Cortex of kidney (tissue), 1 donor: ENCODE measurements at places on chromosomes 13 and 19.

DNA sequence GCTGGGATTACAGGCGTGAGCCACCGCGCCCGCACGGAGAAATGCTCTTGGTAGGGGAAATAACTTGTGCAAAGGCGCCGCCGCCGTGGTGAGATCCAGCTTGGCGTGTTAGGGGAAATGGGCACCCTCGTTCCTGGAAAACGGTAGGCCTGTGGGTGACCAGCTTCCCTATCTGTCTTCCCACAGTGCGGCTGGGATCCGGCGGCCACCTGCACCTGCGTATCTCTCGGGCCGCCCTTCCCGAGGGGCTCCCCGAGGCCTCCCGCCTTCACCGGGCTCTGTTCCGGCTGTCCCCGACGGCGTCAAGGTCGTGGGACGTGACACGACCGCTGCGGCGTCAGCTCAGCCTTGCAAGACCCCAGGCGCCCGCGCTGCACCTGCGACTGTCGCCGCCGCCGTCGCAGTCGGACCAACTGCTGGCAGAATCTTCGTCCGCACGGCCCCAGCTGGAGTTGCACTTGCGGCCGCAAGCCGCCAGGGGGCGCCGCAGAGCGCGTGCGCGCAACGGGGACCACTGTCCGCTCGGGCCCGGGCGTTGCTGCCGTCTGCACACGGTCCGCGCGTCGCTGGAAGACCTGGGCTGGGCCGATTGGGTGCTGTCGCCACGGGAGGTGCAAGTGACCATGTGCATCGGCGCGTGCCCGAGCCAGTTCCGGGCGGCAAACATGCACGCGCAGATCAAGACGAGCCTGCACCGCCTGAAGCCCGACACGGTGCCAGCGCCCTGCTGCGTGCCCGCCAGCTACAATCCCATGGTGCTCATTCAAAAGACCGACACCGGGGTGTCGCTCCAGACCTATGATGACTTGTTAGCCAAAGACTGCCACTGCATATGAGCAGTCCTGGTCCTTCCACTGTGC, 2.4 kb downstream of the GDF15 start:
- DNase-seq = no peak

DNA sequence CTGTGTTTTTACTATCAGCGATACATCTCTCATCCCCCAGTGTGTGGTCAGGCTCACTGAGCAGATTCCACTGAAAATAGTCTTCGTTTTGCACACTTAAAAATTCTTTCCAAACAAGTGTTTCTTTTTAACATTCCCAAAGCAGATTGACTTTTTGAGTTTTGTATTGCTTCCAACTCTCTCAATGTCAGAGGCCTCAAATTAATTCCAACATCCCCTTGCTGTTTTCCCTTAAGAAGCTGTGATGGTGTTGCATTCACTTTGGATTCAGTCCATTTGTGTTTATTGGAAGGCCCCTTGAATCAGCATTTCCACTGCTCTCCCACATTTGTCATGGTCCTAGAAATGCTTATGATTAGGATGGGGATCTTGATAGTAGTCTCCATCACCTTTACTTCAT, 228.7 kb downstream of the KCNRG start:
- DNase-seq = no peak

DNA sequence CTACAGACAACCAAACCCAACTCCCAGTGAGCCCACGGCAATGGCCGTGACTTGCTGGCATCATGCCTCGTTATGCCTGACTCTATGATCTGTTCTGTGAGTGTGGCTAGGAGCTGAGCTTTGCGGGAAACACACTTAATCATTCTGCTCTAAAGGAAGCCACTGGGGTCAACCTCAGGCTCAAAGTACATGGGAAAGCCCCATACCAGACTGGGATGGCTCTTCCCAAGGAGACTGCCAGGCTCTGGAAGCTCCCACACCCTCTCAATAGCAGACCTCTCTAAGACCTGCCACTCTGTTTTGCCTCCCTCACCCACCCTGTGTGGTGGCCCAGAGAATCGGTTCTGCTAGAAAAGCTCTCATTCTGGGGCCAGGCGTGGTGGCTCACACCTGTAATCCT, 2.2 kb downstream of the PEPD start:
- DNase-seq = no peak

- DNase-seq = no peak
These were observed 74.0 kb upstream of the POMP start for GRCh38 chr13:28584873-28585381.

DNA sequence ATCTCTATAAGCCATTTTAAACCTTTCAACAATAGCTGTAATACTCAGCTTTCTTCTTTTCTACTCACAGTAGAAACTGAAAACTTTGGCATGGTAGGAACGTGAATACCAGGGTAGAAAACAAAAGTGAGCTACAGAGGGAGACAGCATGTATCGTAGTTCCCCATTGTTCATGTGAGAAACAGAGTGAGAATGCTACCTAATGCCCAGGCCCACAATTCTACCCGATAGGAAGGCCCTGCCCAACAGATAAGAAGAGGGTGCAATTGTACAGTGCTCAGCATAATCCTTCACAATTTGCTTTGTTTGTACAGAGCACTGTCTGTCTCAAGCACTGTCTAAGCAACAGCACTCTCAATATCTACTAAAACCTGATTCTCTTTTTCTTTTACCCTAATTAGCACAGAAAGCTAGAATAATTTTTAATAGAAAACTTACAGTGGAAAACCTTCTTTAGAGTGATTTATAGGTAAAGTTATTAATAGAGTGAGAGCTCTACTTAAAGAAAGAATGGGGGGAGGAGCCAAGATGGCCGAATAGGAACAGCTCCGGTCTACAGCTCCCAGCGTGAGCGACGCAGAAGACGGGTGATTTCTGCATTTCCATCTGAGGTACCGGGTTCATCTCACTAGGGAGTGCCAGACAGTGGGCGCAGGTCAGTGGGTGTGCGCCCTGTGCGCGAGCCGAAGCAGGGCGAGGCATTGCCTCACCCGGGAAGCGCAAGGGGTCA, 322.3 kb downstream of the EFNB2 start:
- no peak for DNase-seq

- no peak for DNase-seq
These were observed 20.6 kb downstream of the USPL1 start for GRCh38 chr13:30638301-30638700.

- no peak for DNase-seq
These were observed 1.6 kb upstream of the PTGIR start for GRCh38 chr19:46626446-46626845.

GRCh38 chr13:82647540-82647939, 1234.7 kb downstream of the SLITRK1 start:
- no peak for DNase-seq

DNA sequence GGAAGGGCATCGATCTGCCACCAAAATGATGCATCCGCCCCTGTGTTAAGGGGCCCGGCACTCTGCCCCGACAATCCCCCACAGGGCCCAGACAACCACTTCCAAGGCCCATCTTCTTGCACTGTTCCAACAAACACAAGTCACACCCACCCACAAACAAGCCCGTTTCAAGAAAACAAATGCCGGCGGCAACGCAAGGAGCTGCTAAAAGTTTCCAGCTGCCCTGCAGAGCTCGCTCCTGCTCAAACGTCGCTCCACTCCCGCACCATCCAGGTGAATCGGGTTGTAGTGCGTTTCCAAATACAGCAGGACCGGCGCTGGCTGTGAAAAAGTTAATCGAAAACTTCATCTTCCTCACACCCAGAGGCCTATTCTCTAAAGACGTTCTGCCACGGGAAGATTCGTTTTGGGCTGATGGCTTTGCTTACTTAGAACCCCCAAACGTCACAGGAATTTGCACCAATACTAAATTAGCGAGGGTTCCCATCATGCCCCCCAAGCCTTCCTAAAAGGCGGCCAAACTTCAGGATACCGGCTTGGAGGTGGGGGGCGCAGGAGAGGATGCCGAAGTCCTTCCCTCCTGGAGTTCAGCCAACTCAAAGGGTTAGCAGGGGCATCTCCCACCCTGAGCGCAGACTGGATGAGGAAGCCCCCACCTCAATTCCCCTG, 107.4 kb upstream of the DOCK9 start:
- no peak for DNase-seq

DNA sequence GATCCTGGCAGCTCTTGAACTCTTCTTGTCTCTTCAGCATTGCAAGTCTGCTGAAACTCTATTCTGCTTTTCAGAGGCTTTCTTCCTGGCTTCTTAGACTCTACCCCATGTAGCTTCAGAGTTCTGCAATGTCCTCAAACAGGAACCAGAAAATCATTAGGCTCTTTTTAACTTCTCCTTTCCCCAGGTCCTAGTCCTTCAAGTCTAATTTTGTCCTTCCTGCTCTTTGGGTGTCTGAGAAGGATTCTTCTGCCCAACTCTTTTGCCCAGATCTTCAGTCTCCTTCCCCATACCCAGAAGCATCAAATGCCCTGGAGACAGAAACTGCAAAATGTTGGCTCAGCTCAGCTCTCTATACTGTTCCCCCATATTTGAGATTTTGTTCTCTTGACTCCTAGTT, 50.0 kb upstream of the CALM3 start:
- DNase-seq = no peak

DNA sequence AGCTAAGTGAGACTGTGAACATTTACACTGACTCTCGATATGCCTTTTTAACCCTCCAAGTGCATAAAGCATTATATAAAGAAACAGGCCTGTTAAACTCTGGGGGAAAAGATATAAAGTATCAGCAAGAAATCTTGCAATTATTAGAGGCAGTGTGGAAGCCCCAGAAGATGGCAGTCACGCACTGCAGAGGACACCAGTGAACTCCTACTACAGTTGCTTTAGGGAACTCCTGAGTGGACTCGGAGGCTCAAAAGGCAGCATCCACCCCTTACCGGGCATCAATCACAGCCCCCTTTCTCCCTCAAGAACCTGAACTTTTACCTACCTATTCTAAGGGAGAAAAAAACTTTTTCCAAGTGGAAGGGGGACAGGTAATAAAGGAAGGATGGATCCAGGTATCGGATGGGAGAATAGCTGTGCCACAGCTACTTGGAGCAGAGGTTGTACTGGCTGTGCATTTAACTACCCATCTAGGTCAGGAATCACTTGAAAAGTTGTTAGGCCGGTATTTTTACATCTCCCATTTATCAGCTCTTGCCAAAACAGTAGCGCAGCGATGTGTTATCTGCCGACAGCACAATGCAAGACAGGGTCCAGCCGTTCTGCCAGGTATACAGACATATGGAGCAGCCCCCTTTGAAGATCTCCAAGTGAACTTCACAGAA, 80.1 kb downstream of the ZNF486 start:
- no peak for DNase-seq

DNA sequence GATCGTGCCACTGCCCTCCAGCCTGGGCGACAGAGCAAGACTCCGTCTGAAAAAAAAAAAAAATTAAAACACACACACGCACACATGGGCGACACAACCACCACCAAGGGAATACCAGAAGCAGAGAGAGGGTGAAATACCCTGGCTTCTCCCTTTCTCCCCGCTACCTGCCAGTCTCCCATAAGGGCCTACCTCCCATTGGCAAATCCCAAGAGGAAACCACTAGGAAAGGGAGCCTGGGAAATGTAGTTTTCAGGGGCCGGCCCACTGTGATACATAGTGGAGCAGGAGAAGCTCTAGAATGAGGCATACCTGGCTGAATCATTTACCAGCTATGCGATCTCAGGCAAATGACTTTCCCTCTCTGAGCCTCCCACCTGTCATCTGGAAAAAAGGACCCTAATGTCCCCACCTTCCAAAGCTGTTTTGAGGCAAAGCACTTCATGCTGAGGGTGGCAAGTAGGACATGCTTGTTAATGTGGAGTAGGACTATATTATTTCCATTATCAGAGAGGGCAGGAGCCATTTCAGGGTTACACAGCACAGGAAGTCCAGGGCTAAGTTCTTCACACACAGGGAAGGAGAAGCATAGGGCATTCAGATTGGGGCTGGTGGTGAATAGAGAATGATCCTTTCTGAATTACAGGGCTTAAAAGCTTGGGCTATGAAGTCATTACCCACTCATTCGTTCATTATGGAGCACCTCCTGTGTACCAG, 14.3 kb upstream of the HNRNPUL1 start:
- DNase-seq = no peak

DNA sequence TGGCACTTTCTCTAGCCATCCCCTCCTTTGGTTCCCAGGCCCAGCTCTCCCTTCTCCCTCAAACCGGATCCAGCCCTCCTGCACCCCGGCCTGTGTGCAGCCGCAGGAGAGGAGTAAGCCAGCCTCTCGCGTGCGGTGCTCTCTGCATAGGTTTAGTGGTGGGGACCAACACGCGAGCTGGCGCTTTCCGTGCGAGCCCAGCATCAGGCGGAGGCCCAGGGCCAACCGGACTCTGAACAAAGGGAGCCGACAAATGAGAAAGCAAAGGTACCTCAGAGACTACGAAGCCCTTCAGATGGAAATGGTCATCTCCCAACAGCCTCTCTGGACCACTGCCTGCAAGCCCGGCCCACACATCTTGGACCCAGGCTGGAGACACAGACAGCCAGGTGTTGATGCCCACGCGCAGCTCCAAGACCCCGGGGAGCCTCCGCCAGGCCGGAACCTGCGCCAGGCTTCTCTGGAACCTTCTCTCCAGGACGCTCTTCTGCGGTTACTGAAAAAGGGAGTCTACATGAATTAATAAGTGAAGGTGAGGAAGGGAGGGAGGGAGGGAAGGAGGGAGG, 16.5 kb upstream of the LATS2 start:
- no peak for DNase-seq

- no peak for DNase-seq
These were observed 693 bp downstream of the RFXAP start for GRCh38 chr13:36819739-36820090.

- no peak for DNase-seq
These were observed 757 bp upstream of the CLEC11A start for GRCh38 chr19:50722201-50723013.

DNA sequence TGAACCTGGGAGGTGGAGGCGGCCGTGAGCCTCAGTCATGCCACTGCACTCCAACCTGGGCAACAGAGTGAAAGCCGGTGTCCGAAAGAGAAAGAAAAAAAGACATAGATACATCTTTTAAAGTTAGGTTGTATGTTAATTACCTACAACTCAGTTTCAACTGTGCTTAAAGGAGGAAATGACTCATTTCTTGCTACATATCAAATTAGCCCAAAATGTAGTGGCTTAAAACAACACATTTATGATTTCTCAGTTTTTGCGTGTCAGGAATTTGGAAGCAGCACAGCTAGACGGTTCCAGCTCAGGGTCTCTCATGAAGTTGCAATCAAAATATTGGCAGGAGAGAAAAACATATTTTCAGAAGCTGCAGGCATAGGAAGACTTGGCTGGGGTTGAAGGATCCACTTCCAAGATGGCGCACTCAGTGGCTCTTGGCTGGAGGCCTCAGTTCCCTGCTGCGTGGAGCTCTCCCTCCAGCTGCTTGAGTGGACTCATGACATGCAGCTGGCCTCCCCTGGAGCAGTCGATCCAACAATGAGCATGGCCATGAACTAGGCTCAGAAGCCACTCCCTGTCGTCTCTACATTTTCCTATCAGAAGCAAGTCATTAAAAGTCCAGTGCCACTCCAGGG, 7.1 kb downstream of the LDLR start:
- DNase-seq = no peak

- no peak for DNase-seq
These were observed 47.3 kb downstream of the LATS2 start for GRCh38 chr13:21014139-21014501.

GRCh38 chr13:50955798-50956197, 46.2 kb downstream of the RNASEH2B start:
- no peak for DNase-seq
